ENCODE measurements at places on chromosomes 2 and 18. TPM values are rescaled to one million over a fixed set of nuclear protein-coding genes. Genes with fewer than 3 reads are reported as not detected.

DNER gene
- total RNA-seq: 6.0 TPM

MATN3 gene
- 2.9 TPM for total RNA-seq

HSBP1L1 gene
- total RNA-seq: 66.9 TPM

SEPTIN10 gene
- total RNA-seq: 94.9 TPM

PLGLB1 gene
- 2.1 TPM for total RNA-seq

FZD7 gene
- total RNA-seq: 16.1 TPM

CCDC178 gene
- 5.9 TPM for total RNA-seq

TMEM200C gene
- 3.4 TPM for total RNA-seq

RMDN2 gene
- total RNA-seq: 9.0 TPM

PAX8 gene
- total RNA-seq: 3.8 TPM

CPLX4 gene
- not detected for total RNA-seq

PARD3B gene
- total RNA-seq: 14.7 TPM
